Activated CD4-positive, alpha-beta T cell treated with anti-CD3 and anti-CD28 coated beads, Interleukin-2, amount 10 ng/mL, durations not matched to agents 7 days and 5 days (primary cell): ENCODE measurements at places on chromosomes 3 and 15. TPM values are rescaled to one million over a fixed set of nuclear protein-coding genes. Genes with fewer than 3 reads are reported as not detected.
A peak's percentile ranks its signal among the peaks of the same experiment; 100 is the strongest.

The DIS3L gene
- total RNA-seq, result 35.6 TPM

The LINS1 gene
- 74.2 TPM for total RNA-seq

The LRRC3B gene
- not detected for total RNA-seq

GRCh38 chr15:48381861-48382260, 50.6 kb downstream of the DUT start:
- H3K4me3 ChIP-seq, result no peak overlapping the region
- no peaks in the 10 kb centered on the region for H3K4me1 ChIP-seq
- no peaks in the 10 kb centered on the region for H3K36me3 ChIP-seq
- no peak overlapping the region for H3K27ac ChIP-seq
- DNase-seq, result no peak

DNA sequence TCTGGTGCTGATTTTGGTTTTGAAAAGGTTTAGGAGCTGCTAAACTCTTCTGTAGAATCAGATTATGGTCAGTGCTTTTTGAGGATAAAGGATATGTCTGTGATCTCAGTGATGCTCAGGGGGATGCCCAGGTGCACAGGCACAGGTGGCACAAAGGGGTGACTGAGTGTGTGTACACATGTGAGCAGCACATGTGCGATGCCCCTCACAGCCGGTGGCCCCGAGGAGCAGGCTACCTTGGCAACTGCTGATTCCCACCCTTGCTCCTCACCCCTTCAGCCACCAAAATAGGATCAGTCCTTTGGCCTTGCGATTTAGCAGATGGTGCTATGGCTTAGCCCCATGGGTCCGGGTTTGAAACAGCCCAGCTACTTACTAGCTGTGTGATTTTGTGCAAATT, 51.1 kb downstream of the POMGNT2 start:
- peak; percentile 1 for DNase-seq
- no peak overlapping the region for H3K4me3 ChIP-seq
- H3K27me3 ChIP-seq, result peaks cover 9% of the 10 kb centered on the region

DNA sequence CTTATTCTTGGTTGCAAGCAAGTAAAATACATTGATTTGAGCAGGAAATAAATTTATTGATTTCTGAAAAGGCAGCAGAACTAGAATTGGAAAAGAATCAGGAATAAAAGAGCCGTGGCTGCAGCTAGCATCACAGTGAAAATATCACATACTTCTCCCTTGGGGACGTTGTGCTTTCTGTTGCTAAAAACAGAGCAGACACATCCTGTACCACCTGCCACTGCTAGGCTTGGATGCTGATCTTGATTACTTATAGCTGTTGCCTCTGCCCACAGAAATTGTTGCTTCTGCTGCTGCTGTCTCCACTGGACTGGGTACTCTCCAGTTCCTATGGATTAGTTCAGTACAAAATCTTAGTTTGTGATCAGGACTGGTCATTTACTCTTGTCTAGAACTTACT, 283.8 kb downstream of the C3orf38 start:
- no peaks in the 10 kb centered on the region for H3K4me1 ChIP-seq
- H3K4me3 ChIP-seq, result no peak overlapping the region
- DNase-seq, result no peak
- H3K27me3 ChIP-seq, result no peaks in the 10 kb centered on the region
- no peaks in the 10 kb centered on the region for H3K36me3 ChIP-seq

The GOLGA8K gene
- total RNA-seq, result 0.77 TPM

The ZIC1 gene
- not detected for total RNA-seq

The SLCO2A1 gene
- not detected for total RNA-seq

The DAZL gene
- not detected for total RNA-seq

GRCh38 chr3:139199421-139200010, 144.3 kb upstream of the MRPS22 start:
- no peak overlapping the region for H3K4me3 ChIP-seq
- no peaks in the 10 kb centered on the region for H3K4me1 ChIP-seq
- no peak overlapping the region for H3K27ac ChIP-seq
- peaks cover 2% of the 10 kb centered on the region for H3K27me3 ChIP-seq
- no peak for DNase-seq

The MED12L gene
- 0.92 TPM for total RNA-seq

- peaks cover 16% of the 10 kb centered on the region for H3K27me3 ChIP-seq
- H3K27ac ChIP-seq, result no peak overlapping the region
- H3K4me3 ChIP-seq, result no peak overlapping the region
- peaks cover 3% of the 10 kb centered on the region for H3K4me1 ChIP-seq
- H3K36me3 ChIP-seq, result peaks cover 3% of the 10 kb centered on the region
These were observed 4.2 kb upstream of the CHL1 start for GRCh38 chr3:192215-192929.

- no peaks in the 10 kb centered on the region for H3K36me3 ChIP-seq
- H3K4me1 ChIP-seq, result peaks cover 11% of the 10 kb centered on the region
- H3K27me3 ChIP-seq, result peaks cover 7% of the 10 kb centered on the region
- DNase-seq, result no peak
- H3K4me3 ChIP-seq, result no peak overlapping the region
- no peak overlapping the region for H3K27ac ChIP-seq
These were observed 545.5 kb upstream of the MDFIC2 start for GRCh38 chr3:70857916-70858315.

DNA sequence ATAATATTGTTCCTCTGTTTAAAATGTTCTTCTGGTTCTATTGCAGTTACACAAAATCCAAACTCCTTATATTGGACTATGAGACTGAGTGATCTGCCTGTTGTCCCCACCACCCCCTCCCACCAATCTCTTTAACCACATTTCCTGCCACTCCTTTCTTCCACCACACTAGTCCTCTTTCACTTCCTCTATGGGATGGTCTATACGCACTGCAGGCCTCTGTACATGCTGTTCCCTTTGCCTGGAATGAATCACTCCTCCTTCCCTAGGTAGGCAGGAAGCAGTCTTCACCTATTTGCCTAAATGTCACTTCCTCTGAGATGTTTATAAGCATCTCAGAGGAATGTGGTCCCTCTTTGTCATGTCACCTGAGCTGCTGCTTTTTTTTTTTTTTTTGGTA, 4.0 kb downstream of the MAP2K1 start:
- peak overlapping the region; percentile 92 for H3K4me3 ChIP-seq
- DNase-seq, result peak; percentile 50
- H3K27ac ChIP-seq, result peak overlapping the region; percentile 70
- peaks cover 75% of the 10 kb centered on the region for H3K4me1 ChIP-seq
- H3K27me3 ChIP-seq, result no peaks in the 10 kb centered on the region

DNA sequence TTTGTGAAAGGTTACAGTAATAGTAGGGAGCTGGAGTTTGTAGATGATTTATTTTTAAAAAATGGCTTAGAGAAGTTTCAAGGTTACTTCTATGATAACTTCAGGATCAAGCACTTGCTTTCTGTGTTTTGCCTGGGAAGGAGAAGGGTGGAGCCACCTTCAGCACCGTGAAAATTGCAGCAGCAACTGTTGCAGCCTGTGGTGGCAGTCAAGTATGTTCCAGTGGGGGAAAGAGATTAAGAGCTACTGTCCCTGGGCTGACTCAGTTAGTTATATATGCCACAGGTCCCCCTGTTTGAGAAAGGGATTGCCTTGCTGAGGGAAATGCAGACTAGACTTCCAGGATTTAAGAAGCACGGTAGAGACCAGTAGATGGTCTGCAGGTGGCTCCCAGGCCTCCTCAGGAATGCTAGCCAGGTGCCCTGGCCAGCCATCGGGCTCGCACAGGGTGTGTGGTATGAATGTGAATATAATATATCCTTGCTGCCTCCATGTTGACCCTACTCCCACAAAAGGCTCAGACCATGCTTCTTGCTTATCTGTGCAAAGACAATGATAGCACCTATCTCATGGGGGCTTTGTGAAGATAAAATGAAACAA, 389.5 kb downstream of the CACNA2D3 start:
- H3K27ac ChIP-seq, result no peak overlapping the region
- no peak overlapping the region for H3K4me3 ChIP-seq
- no peak for DNase-seq
- no peaks in the 10 kb centered on the region for H3K36me3 ChIP-seq

DNA sequence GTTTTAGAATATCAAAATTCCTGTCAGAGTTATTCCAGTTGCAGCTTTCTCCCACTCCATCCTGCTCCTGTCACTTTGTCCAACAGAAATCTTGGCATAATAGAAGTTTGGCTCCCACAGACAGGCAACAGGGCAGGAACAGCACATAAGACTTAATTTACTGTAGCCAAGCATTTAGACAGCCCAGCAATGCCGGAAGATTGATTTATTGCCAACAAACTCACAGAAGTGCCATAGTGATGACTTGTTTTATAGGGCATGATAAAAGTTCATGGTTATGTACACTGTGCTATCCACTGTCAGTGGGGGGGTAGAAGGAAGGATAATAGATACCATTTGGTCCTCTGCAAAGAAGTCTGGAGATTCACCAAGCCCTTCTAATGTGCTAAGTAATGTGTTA, 98.3 kb upstream of the CBLB start:
- no peak for DNase-seq
- peaks cover 13% of the 10 kb centered on the region for H3K36me3 ChIP-seq
- H3K27me3 ChIP-seq, result no peaks in the 10 kb centered on the region
- no peak overlapping the region for H3K27ac ChIP-seq

The STX19 gene
- total RNA-seq, result not detected

The TGM4 gene
- not detected for total RNA-seq

GRCh38 chr15:96182736-96183513, 147.6 kb upstream of the NR2F2 start:
- H3K27ac ChIP-seq, result no peak overlapping the region
- no peaks in the 10 kb centered on the region for H3K36me3 ChIP-seq
- H3K4me3 ChIP-seq, result no peak overlapping the region
